HT1080 (cell line): ENCODE measurements at places on chromosomes 3 and 15.

GRCh38 chr3:182710557-182711157, 82.6 kb upstream of the ATP11B start:
- peak; percentile 44 for DNase-seq

GRCh38 chr3:52688266-52688665, 2.4 kb downstream of the GNL3 start:
- DNase-seq = no peak

GRCh38 chr15:42371096-42371495, 11.8 kb downstream of the CAPN3 start:
- peak; percentile 18 for DNase-seq

DNA sequence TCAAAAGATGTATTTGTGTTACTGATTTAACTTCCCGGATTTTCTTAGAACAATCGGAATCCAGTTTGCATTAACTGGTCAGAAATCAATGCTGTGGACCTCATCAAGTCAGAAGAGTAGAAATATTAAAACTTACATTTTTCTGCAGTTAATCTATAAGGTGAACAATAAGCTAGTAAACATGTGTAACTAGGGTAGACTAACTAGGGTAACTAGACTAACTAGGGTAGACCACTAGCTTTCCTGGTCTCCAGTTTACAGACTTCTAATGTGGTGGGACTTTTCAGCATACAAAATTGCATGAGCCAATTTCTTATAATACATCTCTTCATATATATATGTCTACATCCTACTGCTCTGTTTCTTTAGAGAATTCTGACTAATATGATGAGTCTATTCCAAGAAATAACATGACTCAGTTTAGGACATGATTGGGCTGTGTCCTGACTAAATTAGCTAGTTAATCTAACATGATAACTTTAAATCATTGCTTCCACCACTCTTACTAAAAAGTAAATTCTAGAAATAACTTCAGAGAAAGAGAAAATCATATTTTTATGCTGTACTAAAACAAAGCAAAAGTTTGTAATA, 5.3 kb downstream of the PLSCR2 start:
- peak; percentile 59 for DNase-seq

DNA sequence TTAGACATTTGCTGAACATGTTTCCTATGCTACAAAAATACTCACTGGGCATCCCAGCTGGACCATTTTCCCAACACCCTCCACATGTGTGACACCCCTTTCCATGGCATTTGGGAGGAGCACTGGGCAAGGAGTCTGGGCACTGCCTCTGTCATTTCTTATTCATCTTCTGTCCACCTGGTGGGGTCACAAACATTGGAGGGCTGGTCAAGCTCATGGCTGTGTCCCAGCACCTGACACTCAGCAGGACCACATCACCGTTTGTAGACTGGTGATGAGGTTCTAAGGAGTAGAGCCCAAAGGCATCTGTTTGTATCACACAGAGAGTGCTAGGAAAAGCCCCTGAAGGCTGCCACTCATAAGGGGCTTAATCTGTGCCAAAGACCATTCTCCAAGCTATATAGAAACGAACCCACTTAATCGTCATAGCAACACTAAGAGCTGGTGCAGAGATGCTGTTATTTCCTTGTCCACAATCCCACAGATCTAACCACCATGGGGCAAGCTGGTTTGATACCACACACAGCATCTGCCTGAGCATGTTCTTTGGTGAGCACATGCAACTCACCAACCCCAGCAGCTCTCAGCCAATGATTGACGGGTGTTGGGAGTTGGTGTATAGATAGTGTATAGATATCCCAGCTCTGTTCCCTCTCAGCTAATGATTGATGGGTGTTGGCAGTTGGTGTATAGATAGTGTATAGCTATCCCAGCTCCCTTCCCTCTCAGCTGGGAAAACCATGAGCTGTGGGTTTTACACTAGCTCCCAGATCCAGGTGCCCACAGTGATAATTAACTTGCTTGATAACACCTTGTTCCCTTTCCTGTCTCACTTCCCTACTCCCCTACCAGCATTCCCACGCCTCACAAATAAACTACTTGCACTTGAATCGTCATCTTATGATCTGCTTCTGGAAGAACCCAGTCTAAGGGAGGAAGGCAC, 42.7 kb upstream of the ATP2B2 start:
- no peak for DNase-seq

GRCh38 chr3:171950373-171950772, 89.0 kb upstream of the FNDC3B start:
- peak; percentile 85 for DNase-seq

DNA sequence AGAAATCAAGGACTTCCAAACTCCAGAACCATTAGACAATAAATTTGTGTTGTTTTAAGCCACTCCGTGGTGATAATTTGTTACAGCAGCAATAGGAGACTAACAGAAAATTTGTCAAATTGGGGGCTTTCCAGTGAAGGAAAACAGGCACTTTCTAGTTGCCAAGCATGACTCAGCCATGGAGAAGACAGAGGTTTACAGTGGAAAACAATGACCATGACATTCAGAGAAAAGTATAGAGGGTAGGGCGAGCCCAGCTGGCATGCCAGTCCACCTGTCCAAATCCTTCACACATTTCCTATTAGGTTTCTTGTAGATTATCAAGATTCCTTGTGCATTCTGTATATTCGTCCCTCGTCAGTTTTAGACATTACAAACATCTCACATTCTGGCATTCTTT, 24.9 kb downstream of the SLCO2A1 start:
- DNase-seq = peak; percentile 38

DNA sequence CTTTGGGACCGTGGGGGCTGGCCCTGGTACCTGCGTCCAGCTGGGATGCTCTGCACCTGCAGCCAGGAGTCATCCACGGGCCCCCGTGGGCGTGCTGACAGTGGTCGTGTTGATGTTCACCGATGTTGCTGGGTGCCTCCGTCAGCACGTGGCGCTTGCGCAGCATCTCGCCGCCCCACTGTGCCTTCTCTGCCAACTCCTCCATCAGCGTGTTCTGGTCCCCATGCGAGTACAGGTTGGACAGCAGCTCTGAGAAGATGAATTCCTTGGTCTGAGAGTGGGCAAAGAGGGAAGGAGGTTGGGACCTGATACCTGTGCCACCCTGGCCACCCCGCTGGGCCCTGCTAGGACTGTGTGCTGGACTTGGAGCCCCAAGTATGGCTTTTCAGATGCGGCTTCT, 61.4 kb downstream of the ADAMTS7 start:
- DNase-seq = no peak

DNA sequence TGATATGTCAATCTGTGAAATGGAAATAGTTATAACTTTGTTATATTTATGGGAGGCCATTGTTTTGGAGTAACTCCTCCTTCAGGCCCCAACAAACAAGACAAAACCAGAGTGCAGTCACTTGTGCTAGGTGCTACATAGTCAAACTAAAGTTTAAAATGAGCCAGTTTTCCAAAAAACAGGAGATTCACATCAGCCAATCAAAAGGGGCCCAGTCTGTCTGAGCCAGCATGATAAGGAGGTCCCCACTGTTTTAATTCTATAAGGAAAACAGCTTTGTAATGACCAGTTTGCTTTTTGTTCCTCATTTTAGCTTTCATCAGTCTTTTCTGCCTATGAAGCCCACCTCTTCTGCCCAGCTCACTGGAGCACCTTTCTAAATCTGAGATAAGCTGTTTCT, 94.7 kb upstream of the SLC7A14 start:
- DNase-seq = no peak

DNA sequence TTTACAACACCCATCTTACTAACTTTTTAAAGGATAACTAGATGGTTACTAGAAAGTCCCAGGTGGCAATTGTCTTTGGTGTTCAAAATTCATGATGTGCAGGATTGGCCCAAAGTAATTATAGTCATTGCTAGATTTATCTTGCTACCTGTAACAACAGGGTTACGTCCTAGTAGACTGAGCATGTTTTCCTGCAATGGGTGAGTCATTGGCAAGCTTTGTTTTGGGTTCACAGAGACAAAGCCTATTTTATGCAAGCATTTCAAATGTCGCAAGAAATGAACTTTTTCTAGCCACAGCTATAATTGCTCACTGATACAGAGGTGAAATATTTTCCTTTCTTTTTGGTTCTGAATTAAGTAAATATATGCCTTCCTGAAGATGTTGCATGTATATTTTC, 267.6 kb downstream of the AGBL1 start:
- peak; percentile 56 for DNase-seq

- DNase-seq = no peak
These were observed 73.7 kb upstream of the CADPS start for GRCh38 chr3:62948921-62949320.

DNA sequence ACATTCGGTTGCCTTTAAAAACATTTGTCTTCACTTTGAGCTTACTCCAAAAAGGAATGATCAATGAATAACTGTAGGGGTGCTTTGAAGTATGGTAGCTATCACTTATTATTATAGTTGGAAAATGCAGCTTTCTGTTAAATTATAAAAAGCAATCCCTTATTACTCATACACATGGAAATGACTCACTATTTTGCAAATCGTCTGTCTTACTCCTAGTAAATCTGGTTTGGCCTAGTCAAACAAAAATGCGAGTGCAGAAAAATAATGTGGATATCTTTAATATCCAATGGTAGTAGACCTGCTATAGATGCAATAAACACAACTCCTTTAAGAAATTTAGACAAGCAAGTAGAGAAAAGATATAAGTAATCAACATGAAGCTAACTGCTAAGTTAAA, 112.5 kb downstream of the ZIC1 start:
- peak; percentile 68 for DNase-seq

- no peak for DNase-seq
These were observed 20.3 kb upstream of the XIRP1 start for GRCh38 chr3:39212665-39213064.

GRCh38 chr3:153277029-153277428, 115.0 kb downstream of the RAP2B start:
- DNase-seq = peak; percentile 59

- DNase-seq = no peak
These were observed 72.6 kb downstream of the RASGRF1 start for GRCh38 chr15:79017953-79018352.

DNA sequence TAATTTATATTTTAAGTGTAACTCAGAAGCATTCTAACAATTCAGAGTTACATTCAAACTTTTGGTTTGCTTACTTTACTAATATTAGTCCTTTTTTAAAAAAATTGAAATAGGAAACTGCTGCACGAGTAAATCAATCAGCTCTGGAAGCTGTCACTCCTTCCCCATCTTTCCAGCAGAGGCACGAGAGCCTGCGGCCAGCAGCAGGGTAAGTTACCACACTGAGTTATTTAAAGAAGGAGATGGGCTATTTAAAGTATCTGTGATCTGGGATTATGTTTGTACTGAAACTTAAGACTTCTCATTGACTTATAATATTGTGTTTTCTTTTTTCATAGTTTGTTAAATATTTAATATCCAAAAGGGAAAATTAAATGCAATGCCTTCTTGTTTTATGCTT, 29.3 kb downstream of the APPL1 start:
- DNase-seq = no peak

DNA sequence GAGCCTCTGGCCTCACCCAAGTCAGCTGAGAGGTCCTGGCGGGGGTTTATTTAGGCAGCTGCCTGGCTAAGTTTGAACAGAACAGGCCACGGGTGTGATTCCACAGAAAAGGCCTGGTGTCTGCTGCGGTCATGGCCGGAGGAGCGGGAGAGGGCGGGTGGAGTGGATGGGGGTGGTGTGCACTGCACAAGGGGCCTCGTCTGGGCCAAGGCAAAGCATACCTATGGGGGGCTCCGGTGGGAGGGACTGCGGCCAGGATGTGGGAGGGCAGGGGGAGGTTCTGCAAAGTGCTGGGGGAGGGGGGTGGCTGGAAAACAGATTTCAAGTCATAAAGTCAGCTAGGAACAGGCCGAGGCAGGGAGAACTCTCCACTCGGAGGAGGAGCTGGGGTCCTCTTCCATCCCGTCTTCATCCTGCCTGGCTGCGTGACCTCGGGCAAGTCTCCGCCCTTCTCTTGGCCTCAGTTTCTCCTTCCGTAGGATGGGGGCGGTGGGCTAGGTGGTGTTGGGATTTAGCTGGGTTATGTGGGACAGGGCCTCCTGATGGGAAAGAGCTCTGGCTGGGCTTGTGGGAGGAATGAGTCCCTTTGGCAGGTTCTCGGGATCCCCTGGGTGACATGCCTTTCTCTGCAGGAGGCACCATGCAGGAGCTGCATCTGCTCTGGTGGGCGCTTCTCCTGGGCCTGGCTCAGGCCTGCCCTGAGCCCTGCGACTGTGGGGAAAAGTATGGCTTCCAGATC, 878 bp downstream of the ISLR start:
- no peak for DNase-seq

GRCh38 chr3:106403371-106404145, 534.7 kb upstream of the CBLB start:
- no peak for DNase-seq

DNA sequence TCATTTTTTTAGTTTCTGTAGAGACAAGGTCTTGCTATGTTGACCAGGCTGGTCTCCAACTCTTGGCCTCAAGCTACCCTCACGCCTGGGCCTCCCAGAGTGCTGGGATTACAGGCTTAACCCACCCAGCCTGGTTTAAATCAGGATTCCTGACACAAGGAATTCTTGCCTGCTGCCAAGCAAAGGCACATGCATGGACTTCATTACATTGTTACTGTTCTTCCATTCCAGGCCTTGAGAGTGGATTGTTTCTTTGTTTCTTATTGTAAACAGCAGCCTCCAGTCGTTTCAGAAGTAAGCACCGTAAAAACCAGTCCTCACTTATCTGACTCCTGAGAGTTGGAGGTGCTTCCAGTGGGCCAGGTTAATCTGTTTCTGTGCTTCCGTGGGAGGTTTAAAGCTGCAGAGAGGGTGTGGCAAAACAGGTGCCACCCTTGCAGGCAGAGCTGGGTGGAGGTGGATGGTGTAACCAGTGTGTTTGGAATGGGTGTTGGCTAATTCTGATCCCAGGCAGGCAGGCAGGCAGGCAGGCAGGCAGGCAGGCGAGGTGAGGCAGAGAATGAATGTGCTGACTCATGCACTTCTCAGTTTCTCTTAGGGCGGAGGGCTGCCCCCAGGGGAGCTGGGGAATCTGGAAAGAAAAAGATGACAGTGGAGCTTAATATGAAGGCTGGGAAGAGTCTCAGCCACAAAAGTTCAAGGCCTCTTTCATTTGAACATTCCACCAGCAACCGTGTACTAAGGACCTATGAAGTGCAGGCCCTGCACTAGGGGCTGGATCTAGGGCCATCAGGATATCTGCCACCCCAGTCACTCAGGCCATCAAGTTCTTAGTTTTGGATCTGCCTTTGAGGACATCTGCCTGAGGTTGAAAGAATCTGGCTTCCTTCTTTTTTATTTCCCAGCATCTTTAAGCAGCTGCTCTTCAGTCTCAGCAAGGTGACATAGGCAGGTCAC, 37.0 kb upstream of the CDCP1 start:
- DNase-seq = peak; percentile 79

- no peak for DNase-seq
These were observed 36.1 kb downstream of the IGF1R start for GRCh38 chr15:98684436-98684835.

DNA sequence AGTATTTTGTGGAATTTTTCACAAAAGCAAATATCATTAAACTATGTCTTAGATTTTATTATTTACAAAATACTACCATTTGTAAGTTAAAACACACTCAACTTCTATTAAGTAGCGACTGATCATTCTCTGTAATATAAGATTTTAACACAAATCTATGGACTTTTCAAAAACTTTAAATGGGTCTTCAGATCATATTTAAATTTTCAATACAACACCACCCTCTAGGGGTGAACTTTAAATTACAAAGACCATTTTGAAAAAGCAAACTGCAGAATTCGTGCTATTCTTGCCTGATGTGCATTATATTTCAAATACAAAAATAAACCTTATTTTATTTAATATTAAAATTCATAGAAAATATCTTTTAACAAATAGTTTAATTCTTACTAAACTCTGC, 8.2 kb upstream of the VGLL4 start:
- DNase-seq = peak; percentile 40
